NCI-H1417 (cell line): ENCODE measurements at places on chromosomes 2 and 18.

DNA sequence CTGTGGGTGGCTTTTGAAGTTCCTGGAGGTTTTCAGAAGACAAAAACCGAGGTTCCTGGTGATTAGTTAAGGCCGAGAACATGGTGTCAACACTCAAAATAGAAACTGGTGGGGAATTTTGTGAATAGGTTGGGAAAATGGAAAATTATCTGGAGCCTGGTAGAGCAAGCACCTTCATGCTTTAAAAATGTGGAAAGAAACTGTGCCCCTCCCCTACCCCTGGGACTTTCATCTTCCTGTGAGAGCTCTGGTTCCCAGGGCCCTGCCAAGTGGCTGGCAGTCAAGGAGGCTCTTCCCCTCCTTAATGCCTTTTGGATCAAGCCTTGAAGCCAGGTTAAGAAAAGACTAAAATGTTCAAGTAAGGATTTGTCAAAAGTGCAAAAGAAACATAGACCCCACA, 1.9 kb upstream of the CRACDL start:
- no peak for DNase-seq

GRCh38 chr2:37460896-37461229, 116.4 kb downstream of the QPCT start:
- DNase-seq, result no peak

DNA sequence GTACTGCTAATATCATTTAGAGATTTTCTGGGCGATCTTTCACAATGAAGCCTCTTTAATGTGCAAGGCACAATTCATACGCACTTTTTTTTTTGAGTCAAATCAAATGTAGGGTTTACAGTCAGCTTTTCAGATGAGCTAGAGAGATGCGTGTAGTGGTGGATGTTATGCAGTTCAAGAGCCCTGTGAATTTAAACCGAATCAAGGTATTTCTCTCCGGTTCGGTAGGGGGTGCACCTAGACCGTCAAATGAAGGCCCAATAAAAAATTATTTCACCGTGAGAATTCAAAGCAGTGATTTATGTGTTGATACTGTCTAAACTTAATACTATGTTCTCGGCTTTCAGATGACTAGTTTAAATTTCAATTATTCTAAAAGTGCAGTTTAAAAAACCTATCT, 1.1 kb downstream of the PTH2R start:
- peak; percentile 83 for DNase-seq

DNA sequence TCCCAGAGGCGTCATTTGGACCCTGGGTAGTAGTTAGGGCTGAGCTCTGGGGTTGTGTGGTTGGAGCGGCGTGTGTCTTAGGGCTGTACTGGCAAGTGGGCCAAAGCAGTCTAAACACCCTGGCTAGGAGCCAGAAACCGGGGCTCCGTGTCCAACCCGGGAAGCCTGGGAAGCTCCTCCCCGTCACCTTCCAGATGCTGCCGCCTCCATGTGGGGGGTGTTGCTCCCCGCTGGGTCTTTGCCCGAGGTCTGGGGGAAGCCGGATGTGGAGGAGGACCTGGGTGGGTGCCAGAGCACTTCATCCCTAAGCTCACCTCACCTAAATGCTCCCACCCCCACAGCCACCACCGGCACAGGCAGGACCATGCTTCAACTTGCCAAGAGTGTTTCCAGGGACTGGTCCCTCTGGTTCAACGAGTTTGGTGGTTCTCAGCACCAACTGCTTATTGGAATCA, 25.4 kb downstream of the TET3 start:
- no peak for DNase-seq

- no peak for DNase-seq
These were observed 121.3 kb upstream of the DDX18 start for GRCh38 chr2:117693154-117693553.

DNA sequence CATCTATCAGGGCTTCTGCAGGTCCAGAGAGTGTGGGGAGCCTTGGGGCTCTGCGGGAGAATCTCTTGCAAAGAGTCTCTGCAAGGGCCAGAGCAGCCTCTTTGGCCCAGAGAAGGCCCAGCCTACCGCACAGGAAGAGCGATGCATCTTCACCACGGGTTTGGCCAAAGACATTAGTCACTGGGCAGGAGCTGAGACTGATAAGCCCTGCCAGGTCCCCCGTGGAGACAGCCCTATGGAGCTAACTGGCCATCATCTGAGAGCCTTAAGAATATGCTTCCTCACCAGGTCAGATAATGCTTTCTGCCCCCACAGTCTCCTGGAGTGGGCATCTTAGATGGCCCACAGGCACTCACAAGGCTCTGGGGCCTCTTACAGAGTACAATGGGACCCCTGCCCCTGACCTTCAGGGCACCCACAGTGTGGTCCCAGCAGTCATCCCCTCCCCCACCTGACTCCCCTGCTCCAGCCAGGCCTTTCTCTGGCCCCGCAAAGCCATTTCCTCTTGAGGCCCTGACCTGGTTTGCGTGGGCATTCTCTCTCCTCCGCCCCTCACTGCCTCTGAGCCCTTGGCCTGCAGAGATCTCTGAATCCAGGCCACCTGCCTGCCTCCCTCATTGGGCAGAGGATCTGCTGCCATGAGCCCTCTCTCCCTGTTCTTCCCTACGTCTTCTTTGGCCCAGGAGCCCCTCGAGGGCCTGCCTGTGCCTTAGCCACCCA, 31.9 kb upstream of the MAPRE3 start:
- DNase-seq, result no peak

- no peak for DNase-seq
These were observed 17.1 kb downstream of the PELI1 start for GRCh38 chr2:64127119-64127518.

DNA sequence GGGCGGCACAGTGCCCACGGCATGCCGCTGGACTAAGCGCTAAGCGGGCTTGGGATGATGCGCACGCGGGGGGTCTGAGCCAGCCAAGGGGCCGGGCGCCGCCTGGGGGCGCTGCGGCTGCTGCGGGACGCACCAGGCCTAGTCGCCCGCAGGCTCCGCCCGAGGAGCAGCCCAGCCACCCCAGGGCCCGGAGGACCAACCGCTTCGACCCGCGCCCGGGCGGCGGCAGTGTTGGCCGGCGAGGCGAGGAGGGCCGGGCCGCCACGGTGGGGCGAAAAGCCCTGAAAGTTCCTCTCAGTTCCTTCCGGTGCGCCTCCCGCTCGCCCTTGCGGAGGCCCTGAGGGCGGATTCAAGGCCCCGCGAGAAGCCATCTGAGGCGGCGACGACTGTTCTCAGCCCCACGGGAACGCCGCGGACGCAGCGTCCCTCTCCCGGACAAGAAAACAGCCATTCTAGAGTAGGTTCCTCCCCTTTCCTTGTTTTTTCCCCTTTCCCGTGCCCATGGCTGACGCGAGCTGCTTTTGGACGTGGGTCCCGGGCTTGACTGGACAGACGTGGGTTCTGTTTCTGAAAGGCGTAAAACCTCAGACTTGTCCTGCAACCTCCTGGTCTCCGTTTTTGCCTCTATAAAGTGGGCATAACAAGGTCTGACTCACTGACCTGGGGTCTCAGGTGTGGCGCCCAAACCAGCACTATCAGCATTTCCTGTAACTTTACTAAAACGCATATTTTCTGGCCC, at the start of gene ANKAR:
Gene ANKAR (plus strand): TSS at position 297 of the 739 bp plus-strand sequence. CDS start 1,821 bp downstream, outside the sequence.
- no peak for DNase-seq

DNA sequence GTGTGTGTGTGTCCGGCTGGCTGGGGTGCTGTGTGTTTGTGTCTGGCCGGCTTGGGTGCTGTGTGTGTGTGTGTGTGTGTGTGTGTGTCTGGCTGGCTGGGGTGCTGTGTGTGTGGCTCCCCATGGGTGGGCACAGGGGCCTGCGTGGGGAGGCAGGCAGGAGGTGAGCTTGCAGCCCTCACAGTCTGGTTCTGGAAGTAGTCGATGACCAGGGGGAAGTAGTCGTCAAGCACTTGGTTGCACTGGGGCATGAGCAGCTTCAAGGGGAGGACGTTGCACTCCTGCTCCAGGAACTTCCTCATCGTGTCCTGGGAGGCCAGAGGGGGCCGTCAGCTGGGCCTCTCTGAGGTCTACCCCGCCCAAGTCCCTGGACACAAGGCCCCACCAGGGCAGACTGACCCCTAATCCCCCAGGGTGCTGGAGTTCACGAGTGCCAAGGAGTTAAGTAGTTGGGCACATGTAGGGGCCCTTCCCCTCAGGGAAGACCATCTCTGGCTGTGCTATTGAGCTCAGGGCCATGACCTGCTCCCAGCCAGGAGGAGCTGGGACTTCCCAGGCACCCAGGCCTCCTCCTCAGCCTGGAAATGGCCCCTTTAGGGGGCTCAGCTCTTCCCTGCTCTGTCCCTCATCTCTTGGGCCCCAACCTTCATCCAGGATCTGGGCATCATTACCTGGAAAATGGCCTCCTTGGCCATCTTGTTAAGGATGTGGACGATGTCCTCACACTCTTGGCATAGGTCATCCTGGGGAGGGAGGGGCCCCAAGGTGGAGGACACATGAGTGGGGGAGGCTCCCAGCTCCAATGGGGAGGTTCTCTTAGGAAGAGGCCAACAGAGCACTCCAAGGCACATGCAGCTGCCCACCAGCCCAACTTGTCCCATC, 1.3 kb downstream of the SFTPB start:
- no peak for DNase-seq

- no peak for DNase-seq
These were observed 276.7 kb upstream of the STON1 start for GRCh38 chr2:48253301-48253700.

DNA sequence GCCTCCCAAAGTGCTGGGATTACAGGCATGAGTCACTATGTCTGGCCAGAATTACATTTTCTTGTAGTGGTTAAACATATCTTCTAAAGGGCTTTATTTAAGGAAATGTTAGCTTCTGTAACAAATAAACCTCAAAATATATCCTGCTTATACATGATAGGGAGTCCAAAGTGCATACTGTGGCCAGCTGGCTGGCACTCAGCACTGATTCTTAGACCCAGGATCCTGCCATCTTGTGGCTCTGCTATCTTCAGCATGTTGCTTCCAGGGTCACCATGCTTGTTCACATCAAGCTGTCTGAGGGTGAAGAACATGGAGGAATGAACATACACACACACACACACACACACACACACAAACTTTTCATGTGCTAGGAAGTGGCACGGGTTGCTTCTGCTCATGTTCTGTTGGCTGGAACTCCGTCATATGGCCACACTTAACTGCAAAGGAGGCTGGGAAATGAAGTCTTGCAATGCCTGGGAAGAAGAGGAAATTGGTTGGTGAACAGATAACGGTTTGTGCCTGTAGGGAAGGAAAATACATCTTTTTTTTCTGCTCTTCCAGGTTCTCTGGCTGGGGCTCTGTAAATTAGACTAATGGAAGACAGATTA, 40.0 kb downstream of the NPPC start:
- no peak for DNase-seq

DNA sequence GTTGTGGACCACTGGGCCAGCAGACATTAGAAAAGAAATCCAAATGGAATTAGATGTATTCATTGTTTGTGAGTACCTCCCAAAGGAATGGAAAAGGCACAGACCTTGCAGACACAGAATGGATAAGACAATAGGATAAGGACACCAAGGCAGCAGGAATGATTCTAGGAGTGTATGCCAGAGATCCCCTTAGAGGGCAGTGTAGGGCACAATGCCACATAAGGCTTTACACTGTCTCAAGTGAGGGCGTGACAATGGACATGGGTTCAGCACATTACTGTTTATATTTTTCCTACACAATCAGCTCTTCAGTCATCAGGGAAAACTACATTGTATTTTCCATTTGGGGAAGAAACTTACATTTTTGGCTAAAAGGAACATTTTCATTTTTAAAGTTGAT, 250.9 kb downstream of the PTH2R start:
- DNase-seq, result no peak

DNA sequence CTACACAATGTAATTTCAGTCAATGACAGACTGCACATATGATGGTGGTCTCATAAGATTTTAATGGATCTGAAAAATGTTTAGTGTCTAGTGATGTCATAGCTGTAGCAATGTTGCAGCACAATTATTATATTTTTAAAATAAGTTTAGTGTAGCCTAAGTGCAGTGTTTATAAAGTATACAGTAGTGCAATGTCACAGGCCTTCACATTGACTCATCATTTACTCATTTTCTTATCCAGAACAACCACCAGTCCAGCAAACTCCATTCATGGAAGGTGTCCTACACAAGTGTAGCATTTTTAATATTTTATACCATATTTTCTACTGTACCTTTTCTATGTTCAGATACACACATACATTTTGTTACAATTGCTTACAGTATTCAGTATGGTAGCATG, 663.1 kb downstream of the ERBB4 start:
- no peak for DNase-seq

GRCh38 chr2:162184359-162184758, 32.3 kb upstream of the GCG start:
- no peak for DNase-seq

DNA sequence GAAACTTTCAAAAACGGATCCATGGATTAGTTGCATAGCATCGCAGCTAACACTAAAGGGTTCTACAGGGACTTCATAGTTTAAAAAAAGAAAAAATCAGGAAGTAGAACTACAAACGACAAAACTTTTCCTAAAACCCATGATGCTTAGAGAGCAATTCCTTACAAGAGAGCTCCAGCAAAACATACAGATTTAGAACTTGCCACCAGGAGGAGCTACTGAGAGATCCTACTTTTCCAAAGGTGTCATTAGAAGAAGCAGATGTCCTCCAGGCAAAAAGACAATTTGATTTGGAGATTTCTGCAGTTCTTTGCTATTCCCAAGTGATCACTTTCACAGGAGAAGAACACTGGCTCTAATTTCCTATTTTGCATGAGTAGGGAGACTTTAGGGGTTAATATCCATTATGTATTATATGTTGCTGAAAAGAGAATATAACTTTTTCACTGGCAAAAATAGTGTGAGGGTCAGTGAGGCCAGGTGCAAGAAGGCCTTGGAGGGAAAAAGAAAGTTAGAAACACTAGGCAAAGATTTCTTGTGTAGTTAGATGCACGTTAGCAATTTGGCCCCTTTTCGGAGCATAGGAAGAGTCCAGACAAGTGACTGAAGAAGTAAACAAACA, 436.2 kb downstream of the SUCLG1 start:
- peak; percentile 61 for DNase-seq

DNA sequence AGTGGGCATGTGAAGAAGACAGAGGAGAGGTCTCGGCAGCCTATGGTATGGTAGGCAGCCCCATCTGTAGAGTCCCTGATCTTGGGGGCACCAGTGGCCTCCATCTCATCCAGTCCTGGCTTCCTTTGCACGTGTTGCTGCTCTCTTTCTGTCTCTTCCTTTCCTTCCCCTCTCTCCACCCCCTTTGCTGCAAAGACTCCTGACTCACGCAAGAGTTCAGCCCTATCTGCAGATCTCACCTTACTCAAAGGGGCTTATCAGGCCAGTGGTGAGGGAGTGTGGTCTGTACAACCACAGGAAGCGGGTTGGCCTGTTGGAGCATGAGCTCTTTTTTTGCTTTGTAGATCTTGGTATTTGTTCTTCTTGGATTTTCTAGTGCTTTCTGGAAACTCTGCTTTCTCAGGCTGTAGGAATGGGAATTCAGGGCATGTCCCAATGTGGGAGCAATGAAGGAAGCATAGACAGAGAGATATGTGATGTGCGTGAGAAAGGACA, 14.6 kb upstream of the NT5DC4 start:
- DNase-seq, result no peak

GRCh38 chr2:66030553-66030952, 404.4 kb upstream of the MEIS1 start:
- DNase-seq, result no peak

DNA sequence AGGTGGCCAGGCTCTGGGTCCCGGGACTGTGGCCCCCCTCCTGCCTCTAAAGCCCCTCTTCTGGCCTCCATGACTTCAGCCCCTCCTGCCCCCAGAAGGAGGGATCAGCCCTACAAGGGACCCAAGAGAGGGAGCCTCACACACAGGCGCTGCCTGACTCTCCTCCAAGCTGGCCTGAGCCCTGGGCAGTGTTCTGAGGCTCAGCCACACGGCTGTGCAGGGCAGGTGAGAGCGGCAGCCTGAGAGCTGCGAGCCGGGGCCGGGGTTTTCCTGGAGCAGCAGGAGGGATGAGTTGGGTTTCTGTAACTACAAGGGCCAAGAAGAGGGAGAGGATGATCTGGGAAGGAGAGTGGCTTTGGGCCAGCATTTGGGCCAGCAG, 70.1 kb downstream of the HPCAL1 start:
- no peak for DNase-seq
